T47D (cell line): ENCODE measurements at places on chromosomes 5 and 9.
A peak's percentile ranks its signal among the peaks of the same experiment; 100 is the strongest.

DNA sequence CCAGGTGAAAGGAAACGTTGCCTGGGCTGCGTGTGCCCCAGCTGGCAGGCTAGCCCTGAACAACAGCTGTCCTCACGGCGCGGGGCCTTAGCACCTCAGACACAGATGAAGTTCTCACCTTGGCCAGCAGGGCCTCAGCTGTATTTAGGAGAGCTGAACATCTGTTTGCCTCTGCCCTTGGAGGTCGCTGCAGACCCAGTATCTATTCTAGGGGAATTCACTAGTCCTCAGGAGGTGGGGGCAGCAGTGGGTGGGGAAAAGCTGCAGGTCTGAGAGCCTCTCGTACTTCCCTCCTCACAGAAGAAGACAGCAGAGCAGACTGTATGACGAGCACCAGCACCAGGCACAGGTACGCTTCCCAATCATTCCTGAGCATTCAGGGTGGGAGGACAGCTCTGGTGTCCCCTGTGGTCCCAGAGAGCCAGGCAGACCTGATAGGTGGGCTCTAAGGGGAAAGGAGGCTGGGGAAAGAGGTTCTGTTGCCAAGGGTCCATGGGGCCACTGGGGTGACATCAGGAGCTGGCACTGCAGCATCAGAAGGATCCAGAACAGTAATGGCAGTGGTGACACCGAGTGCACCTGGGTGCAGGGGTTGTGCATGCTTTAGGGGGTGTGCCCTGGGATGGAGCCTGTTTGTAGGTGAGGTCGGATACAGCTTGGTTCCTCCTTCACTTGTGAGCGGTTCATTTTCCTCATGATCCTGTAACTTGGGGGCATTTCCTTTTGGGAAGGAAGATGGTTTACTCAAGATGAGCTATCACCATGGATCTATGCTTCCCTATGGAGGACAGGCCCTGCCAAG lies 13.8 kb downstream of the CD74 start:
- peak; percentile 31 for DNase-seq

GRCh38 chr5:123819833-123820232 lies 307.9 kb downstream of the CSNK1G3 start:
- peak; percentile 7 for DNase-seq

- DNase-seq = no peak
These were observed 41.9 kb downstream of the SYK start for GRCh38 chr9:90843525-90843924.

GRCh38 chr5:133118741-133119140 lies 66.9 kb downstream of the HSPA4 start:
- DNase-seq = no peak

DNA sequence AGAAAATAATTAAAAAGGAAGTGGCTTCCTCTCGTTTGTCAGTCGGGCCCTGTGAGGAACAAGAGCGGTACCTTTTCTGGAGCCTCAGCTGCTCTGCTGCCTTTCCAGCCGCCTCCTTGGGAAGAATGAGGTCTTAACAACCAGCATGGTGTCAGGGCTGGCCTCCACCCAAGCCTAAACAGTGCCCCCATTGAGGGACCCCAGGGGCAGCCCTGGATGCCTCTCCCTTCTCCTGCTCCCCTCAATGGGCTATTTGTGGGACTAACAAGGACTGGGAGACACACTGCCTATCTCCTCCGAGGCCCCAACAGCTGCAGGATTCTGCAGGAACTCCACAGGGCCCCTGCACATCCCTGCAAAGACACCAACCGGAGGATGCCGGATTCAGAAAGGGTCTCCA lies 155.4 kb upstream of the MAP3K1 start:
- DNase-seq = no peak

- no peak for DNase-seq
These were observed 268.0 kb upstream of the KIF2A start for GRCh38 chr5:62038024-62038423.

- DNase-seq = no peak
These were observed 61.0 kb upstream of the FER start for GRCh38 chr5:108686676-108687075.

DNA sequence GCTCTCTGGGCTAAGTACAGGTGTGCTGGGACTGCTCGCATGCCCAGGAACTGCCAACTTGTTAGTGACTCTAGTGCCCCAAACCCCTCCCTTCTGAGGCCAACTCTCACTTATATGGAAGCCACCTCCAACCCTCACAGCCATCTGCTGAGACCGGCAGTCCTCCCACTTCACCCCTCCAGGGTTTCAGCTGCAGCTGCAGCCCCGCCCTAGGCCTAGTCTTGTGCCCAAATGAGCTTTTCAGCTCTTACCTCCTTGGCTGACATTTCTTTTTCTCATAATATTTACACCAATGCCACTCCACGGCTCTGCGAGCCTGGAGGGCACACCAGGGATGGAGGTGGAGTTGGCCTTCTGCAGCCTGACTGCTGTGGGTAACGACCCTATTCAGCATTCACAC lies 166.6 kb downstream of the ROR2 start:
- DNase-seq = no peak

DNA sequence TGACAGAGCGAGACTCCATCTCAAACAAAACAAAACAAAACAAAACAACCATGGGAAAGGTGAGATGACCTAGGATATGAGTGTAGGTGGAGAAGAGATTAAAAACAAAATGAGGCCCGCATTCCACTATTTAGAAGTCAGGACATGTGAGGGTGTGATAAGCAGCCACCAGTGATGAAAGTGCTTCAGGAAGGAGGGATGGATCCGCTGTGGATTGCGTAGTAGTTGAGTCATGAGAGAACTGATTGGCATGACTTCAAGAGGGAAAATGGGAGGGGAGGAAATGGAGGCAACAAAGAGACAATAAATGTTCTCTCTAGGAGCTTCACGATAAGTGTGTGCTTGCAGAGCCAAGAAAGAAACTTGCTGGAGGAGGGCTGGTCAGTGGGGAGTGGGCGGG lies 367.6 kb downstream of the ARL15 start:
- no peak for DNase-seq

DNA sequence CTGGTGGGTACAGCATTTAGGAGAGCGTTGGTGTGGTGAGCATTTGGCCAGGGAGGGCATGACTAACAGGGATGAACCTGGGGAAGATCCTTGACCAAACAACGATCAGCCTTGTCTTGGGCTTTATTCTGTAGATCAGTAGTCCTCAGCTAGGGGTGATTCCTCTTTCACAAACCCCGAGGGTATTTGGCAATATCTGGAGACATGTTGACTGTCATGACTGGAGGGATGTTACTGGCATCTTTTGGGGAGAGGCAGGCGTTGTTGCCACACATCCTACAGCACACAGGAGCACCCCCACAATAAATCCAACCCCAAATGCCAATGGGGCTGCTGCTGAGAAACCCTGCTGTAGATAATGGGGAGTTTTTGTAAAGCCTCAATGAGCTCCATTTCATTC lies 43.9 kb downstream of the OSTF1 start:
- no peak for DNase-seq

- DNase-seq = no peak
These were observed 18.1 kb downstream of the TCF7 start for GRCh38 chr5:134132372-134133187.

- no peak for DNase-seq
These were observed 106.0 kb downstream of the HACD4 start for GRCh38 chr9:20925256-20926045.

DNA sequence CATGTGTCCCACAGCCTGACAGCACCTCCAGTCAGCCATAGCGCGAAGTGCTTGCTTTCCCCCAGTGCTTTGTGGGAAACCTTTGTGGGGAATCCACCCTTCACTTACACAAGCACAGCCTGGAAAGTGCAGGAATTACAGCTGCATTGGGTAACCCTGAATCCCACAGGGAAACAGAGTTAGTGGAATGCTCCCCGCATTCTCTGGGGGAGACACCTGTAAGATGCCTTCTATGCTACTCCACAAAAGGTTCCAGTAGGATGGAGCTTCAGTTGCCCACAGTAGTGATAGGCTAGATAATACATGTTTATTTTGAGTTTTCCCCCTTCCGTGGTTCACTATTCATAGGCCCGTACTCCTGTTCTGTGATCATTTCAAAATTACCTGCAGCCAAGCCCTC lies 60.3 kb downstream of the TLE4 start:
- no peak for DNase-seq

- peak; percentile 61 for DNase-seq
These were observed 10.5 kb upstream of the GALNT10 start for GRCh38 chr5:154179846-154180710.

DNA sequence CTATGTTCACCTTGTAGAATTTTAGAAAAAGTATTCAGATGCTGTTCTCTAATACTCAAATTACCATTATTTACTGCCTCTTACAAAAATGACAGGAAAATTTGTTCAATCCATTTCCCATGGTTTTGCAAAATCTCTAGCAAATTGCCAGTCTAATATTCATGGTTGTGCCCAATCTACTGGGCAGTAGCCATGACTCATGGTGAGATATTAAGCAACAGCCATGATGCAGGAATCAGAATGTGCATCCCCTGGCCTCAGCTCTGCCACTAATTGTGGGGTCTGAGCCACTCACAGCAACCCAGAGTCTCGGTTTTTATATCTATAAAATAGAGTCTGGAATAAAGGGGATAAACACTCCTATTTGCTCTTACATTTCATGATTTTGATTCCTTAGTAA lies 353.6 kb downstream of the DEPDC1B start:
- DNase-seq = no peak

DNA sequence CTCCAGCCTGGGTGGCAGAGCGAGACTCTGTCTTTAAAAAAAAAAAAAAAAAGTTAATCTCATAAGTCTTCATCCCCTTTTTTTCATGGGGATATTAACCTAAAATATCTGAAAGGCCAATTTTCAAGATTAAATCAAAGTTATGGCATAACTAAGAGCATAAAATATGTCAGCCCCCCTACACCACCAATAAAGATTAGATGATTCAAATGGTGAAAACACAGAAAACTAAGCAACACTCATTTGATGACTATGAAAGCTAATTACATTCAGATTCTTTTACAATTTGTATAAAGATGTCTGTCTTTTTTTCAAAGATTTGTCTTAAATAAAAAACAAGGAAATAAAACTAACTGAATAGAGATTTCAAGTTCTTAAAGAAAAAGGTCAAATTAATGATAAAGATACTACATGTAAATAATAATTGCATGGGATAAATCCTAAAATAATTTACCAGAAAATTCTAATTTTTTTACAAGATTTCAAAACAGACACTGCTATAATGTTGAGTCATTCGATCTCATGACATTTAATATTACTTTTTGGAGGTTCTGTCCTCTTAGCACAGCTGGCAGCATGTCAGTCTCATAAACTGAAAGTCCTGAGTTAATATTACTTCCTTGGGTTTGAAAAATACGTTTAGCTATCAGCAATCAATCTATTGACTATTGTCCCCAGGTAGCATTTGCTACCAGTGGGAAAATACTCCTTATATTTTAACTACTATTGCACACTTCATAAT lies 112.9 kb downstream of the KIAA0825 start:
- DNase-seq = no peak

DNA sequence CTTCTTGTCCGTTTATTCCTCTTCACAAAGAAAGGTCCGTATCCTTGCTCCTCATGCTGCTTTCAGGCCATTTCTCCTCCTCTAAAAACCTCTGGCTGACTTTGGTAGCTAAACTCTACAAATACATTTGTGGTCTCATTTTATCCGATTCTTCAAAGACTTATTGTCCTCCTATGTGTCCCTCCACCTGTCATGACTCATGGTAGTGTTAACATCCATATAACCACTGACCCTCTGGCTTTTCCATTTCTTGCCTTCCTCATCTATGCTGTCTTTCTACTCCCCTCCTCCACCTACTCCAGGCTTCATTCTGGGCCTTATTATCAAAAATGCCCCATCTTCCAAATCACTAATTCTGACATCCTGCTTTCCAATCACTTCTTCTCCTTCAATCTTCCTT lies 4.1 kb upstream of the SEMA6A start:
- DNase-seq = no peak

GRCh38 chr9:75743855-75744254 lies 146.6 kb upstream of the PCSK5 start:
- DNase-seq = no peak

GRCh38 chr5:146327257-146327870 lies 11.3 kb upstream of the POU4F3 start:
- DNase-seq = no peak

- DNase-seq = no peak
These were observed 1.5 kb upstream of the TESK1 start for GRCh38 chr9:35603506-35603985.

DNA sequence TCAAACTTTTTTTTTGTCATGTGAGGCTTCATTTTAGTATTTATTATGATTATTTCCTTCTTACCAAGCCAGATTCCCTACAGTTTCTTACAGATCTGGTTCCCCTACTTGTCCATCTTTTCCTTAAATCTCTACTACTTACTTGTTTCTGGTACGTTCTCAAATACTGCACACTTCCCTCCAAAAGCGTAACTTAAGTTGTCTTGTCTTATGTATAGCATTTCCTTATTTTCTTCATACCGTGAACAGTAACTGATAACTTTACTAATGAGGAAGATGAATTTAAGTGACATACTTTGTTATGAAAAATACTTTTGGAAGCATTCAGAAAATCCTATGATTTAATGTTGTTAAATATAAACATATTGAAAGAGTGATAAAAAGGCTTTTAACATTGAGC lies 67.3 kb downstream of the PARP8 start:
- no peak for DNase-seq

GRCh38 chr5:153147891-153148623 lies 342.4 kb upstream of the GRIA1 start:
- DNase-seq = peak; percentile 30

DNA sequence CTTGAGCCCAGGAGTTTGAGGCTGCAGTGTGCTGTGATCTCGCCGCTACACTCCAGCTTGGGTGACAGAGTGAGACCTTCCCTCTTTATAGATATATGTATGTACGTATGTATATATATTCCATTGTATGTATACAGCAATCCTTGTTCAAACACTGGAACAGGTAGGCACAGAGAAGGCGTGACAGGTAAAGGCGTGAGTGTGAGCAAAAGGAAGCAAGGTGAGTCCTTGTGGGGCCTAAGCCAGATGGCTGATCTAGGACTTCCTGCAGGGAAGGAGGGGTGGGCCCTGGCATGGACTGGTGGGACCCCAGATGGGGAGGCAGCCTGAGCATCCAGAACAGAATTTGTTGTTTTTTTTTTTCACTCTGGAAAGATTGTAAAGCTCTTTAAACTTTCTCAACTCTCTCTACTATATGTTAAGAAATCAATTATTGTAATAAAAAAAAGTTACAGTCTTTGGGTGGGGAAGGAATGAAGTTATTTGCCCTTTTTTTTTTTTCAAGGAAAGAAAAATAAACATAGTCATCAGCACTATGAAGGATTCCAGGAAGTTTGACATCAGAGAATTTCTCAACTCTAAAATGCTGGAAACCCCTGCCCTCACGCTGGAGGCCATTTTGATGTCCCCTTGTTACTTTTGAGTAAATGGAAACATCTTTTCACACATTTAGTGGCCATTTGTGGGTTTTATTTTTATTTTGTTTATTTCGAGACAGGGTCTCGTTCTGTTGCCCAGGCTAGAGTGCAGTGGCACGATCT lies 38.9 kb upstream of the STXBP1 start:
- no peak for DNase-seq

- DNase-seq = no peak
These were observed 1.5 kb downstream of the VAV2 start for GRCh38 chr9:133990366-133991213.

DNA sequence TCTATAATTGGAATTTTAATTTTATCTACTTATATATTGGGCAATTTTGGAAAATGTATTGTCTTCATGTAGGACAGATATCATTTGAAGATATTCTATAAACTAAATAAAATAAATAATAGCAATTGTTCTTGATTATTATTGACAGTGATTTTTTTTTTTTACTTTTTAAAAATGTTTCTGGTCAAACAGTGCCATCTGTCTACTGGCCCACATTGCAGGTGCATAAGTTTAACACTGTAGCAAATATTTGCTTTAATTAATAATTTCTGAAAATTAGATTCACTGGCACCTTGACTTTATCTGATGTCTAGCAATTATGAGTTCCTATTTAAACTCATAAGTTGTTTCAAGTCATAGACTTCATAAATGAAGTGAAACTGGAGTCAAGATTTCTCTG lies 41.1 kb upstream of the ISOC1 start:
- no peak for DNase-seq
